Stimulated activated CD4-positive, alpha-beta T cell treated with anti-CD3 and anti-CD28 coated beads, Interleukin-4, amount 100 ng/mL, for 4 hours (primary cell): ENCODE measurements at places on chromosomes 11 and 22.

DNA sequence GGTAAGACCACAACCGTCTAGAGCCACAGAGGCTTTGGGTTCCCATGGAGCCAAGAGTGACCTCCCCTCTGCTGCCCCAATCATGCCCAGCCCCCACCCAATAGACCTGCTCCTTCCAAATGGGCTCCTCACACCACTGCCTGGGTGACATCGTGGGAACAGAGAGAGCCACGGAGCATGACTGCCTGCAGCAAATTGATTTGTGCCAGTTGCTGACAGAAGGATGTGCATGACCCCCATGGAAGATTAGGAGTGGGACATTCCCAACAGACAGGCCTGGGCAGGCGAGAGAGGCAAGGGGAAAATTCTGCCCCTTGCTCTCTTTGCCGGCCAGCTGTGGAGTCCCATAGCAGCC is 88.5 kb downstream of the TENM4 start:
- no peak for DNase-seq

GRCh38 chr22:42769574-42770447 is 49.1 kb upstream of the A4GALT start:
- DNase-seq, result no peak

DNA sequence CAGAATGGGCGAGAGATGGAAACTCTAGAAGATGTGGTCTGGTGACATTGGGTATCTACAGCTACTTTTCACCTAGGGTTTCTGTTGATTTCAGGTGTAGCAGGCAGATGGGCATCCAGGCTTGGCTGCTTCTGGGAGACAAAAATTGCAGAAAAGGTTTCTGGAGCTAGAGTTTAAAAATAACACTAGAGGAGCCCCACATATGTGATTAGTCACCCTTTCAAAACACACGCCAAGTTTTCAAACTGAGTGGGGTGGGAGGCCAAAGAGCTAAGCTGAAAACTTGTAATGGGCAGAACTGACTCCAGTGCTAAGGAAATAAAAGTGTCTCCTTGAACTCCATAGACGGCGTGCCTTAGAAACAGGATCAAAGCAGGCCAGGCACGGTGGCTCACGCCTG is 80.8 kb downstream of the GRK3 start:
- no peak for DNase-seq

DNA sequence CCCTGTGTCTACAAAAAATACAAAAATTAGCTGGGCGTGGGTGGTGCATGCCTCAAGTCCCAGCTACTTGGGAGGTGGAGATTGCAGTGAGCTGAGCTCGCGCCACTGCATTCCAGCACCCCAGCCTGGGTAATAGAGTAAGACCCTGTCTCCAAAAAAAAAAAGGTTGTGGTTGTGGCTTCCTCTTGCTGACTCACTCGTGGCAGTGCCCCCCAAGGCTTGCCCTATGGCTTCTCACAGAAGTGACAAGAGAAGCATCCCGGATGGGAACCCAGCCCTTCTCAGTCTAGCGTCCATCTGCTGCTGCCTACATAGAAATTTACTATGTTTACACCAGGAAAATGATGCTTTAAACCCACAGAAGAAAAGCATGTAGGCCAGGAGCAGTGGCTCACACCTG is 68.5 kb upstream of the PITPNB start:
- DNase-seq, result no peak

- peak; percentile 21 for DNase-seq
These were observed at the start of gene SLC43A1 for GRCh38 chr11:57515332-57516060. Gene SLC43A1 (minus strand): TSS chr11:57515702. CDS start chr11:57514111, 1,591 bp downstream.

- peak; percentile 47 for DNase-seq
These were observed 2.8 kb upstream of the TMPRSS13 start for GRCh38 chr11:117931971-117932370.

- DNase-seq, result no peak
These were observed 825 bp downstream of the ARHGAP20 start for GRCh38 chr11:110711448-110711775.

DNA sequence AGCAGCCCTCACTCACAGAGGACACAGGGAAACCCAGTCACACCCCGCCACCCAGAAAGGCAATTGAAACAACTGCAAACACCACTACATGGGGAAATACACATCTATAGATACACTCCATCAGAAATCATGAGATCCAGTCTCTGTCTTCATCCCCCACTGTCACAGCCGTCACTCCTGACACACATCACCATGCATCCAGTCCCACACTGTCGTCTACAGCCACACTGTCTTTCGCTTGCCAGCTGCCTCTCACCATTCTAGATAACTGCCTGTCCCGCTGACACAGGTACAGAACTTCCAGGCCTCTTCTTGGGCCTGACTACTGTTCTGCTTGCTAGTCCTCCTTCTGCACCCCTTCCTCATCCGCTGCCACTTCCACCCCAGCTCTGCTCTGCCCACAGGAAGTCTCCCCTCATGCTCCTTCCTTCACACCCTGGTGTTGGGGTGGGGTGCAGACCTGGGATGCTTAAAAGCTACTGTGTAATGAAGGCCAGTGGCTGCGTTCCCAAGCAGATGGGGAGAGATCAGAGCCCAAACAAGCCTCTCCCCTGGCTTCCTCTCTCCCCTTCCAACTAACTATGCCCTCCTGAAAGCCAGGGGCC is 42.6 kb downstream of the SLC22A12 start:
- DNase-seq, result no peak

- no peak for DNase-seq
These were observed 109.5 kb downstream of the CCDC81 start for GRCh38 chr11:86483940-86484794.

- DNase-seq, result no peak
These were observed 560 bp upstream of the MPPED1 start for GRCh38 chr22:43411040-43411868.

GRCh38 chr11:67592880-67593564 is 9.4 kb downstream of the GSTP1 start:
- no peak for DNase-seq

GRCh38 chr11:9992306-9992705 is 301.7 kb downstream of the SBF2 start:
- no peak for DNase-seq

- no peak for DNase-seq
These were observed 12.2 kb downstream of the BCR start for GRCh38 chr22:23192558-23192957.

DNA sequence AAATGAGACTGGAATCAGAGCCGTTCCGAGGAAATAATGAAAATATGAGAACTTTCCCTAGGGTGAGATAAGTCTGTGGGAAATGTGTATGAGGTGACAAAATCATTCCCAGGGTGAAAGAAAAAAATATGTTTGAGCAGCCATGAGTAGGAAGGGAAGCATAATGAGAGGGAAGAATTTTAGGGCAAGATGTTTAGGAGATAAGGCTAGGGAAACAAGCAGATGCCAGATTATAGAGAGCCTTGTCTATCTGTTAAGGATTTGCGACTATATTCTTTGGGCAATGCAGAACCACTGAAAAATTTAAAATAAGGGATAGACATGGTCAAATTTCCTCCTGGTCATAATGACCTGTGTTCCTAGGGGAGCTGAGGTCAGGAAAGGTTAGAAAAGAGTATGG is 54.4 kb downstream of the STIM1 start:
- no peak for DNase-seq

GRCh38 chr22:40635940-40636379 is 559 bp downstream of the MRTFA start:
- no peak for DNase-seq

- DNase-seq, result no peak
These were observed 25.9 kb downstream of the PIWIL4 start for GRCh38 chr11:94593030-94593429.

- no peak for DNase-seq
These were observed 323.4 kb downstream of the SHANK2 start for GRCh38 chr11:70928854-70929598.

- no peak for DNase-seq
These were observed 127.7 kb downstream of the CRYBB2 start for GRCh38 chr22:25346859-25347751.

- DNase-seq, result no peak
These were observed 9.6 kb upstream of the EED start for GRCh38 chr11:86234831-86235461.

- DNase-seq, result no peak
These were observed 48.0 kb downstream of the BID start for GRCh38 chr22:17726006-17726927.

DNA sequence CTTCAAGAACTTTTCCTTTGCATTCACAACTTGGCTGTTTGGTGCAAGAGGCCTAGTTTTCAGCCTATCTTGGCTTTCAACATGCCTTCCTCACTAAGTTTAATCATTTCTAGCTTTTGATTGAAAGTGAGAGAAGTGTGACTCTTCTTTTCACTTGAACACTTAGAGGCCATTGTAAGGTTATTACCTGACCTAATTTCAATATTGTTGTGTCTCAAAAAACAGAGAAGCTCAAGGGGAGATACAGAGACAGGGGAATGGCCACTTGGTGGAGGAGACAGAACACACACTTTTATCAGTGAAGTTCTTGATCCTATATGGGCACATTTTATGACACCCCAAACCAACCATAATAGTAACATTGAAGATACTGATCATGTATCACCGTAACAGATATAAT is 532.3 kb downstream of the DLG2 start:
- DNase-seq, result no peak

DNA sequence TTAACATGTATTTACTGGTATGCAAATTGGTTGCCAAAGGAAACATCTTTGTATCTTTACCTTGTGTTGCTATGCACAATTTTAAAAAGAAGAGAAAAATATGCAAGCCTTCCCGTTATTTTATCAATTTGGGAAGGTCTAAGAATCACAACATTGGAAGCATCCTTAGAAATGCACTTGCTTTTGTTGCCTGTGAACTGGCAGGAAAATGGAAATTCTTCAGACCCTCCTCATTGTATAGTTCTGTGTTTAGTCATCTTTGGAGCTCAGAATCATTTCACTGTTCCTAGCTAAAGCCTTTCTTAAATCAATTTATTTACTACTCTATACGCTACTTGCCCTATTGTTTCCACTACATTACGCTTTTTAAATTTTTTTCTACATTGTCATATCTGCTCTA is 574.5 kb downstream of the DLG2 start:
- DNase-seq, result no peak

GRCh38 chr11:32094923-32095322 is 4.0 kb downstream of the RCN1 start:
- DNase-seq, result no peak

GRCh38 chr11:12856338-12856737 is 152.8 kb upstream of the RASSF10 start:
- DNase-seq, result no peak

DNA sequence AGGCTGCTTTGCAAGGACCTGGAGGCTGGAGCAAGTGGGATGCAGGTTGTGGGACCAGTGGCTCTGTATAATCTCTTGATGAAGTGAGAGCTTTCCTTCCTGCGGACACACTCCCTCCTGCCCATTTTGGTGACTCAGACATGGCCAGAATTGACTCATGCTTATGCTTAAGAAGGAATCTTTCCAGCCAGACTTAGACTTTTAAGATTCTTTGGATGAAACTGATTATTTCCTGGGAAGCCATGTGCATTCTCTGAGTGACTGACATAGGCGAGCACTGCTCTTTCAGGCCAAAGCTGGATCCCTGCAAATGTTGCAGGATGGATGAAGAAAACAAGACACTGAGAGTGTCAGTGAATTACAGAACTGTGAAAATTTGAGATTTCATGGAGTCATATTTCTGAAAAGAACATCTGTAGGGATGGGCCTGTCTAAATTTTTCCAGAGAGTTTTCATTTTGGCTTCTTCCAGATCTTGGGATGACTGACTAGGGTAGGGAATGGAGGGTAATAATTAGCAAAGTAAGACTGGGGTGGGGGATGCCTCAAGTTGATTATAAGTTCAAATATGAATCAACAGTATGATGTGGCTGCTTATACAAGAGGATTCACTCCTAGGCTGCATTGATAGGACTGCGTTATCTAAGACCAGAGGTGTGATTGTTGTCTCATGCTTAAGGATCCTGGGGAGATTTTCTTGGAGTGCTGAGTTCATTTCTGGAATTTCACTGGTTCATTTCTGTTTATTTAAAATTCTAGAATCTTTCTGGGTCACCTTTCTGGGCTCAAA is 195.8 kb downstream of the HIPK3 start:
- no peak for DNase-seq

GRCh38 chr11:35305670-35306382 is 113.5 kb downstream of the SLC1A2 start:
- peak; percentile 34 for DNase-seq

DNA sequence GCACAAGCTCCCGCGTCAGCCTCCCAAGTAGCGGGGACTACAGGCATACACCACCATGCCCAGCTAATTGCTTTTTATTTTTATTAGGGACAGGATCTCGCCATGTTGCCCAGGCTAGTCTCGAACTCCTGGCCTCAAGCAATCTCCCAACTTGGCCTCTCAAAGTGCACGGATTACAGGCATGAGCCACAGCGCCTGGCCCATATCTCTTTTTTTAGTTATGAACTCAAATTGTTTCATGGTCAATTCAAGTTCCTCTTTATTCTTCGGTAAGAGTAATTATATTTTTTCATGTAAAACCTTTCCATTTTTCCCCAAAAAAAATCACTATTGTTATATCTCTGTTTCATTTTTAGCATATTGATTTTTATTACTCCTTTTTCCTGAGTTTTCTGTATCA is 25.5 kb downstream of the FCHSD2 start:
- DNase-seq, result no peak

DNA sequence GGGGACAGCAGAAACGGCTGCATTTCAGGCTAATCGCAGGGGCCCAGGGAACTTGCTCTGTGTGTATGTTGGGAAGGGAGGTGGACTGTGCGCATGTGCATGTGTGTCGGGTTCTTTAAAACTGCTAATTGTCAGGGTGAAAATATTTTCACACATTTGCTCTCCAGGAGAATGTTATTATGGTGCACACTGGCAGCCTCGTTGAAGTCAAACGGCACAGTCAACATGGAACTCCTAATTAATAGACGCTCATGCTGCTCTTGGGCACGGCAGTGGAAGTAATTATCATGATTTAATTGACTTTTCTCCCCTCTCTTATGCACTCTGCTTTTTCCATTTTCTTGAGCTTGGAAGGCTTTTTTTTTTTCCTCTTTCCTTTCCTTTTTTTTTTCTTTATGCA is 92.6 kb downstream of the TSPAN18 start:
- DNase-seq, result no peak

GRCh38 chr11:10021563-10021962 is 272.5 kb downstream of the SBF2 start:
- DNase-seq, result no peak

GRCh38 chr22:19059481-19060278 is 62.5 kb downstream of the DGCR2 start:
- no peak for DNase-seq

- no peak for DNase-seq
These were observed 1.9 kb downstream of the PATZ1 start for GRCh38 chr22:31344256-31344577.

GRCh38 chr11:3137486-3138177 is 27.5 kb downstream of the OSBPL5 start:
- no peak for DNase-seq

DNA sequence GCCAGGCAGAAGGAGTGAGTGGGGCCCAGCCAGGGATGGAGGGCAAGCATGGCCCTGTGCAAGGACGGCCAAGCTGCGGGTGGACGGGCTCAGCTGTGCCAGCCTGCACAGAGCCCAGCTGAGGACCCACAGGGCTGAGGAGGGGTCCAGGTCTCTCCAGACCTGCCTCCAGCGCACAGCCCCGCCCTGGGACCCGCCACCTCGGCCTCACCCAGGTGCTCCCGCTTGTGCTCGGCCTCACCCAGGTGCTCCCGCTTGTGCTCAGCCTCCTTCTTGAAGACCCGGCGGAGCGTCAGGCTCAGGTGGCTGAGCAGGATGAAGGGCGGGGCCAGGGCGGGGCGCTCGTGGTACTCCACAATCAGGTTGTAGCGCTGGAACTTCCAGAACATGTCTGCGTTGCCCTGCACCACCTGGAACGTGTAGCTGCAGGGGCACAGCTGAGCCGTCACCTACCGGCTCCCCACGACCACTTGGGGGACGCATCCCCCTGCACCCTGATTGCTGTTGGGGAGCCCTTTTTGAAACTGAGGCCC is 6.4 kb downstream of the TSSC4 start:
- DNase-seq, result no peak

- DNase-seq, result peak; percentile 9
These were observed at the start of gene PARVB for GRCh38 chr22:44024288-44024921. Gene PARVB (plus strand): TSS chr22:44024302. CDS start chr22:44024340, 38 bp downstream.
